ENCODE measurements at places on chromosomes 12 and 14.
A peak's percentile ranks its signal among the peaks of the same experiment; 100 is the strongest.

DNA sequence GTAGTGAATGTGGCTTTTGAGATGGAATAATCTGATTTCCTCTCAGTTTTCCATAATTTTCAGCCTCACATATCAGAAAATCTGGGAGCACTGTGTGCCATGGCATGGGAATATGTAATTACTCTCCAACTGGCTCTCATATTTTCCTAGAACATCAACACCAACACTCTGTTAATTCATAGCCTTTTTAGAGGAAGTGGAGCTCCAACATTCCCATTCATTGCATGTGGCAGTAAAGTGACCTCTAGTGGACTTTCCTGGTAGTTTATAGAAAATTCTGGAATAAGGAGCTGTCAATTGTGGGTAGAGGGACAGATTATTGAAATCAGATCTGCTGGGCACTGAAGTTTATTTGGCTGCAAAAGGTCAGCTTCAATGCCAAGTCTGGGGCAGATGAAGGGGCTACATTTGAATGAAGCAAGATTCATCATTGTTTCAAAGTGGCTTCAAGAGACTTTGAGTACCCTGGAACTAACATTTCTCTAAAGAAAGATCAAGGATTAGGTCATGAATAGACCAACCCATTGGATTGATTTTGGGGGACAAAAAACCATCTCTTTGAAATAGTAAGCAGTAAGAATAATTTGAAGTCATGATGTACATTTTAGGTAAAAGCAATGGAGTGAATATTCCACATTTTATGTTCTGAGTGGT is 23.6 kb upstream of the USP44 start:
- no peak for DNase-seq

- DNase-seq, result no peak
These were observed 232.9 kb downstream of the ATXN7L3B start for GRCh38 chr12:74770552-74770951.

GRCh38 chr14:31541702-31542101 is 19.5 kb upstream of the NUBPL start:
- no peak for DNase-seq

DNA sequence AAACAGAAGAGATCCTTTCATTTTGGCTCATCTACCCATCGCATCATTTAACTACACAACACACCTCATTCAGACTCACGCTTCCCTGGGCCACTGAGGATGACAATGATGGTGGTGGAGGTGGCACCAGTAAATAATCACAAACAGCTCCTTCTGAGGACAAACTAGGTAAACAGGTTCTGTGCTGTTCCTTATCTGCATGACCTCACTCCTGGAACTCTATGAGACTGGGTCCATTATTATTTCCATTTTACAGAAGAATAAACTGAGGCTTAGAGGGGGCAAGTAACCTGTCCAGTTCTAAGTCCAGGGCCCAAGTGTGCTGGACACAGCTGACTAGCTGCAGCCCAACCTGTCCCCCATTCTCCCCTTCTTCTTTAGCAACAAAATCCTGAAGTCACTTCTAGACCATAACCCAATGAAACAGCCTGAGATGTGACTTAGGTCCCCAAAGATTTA is 50.4 kb downstream of the ITPK1 start:
- peak; percentile 45 for DNase-seq

DNA sequence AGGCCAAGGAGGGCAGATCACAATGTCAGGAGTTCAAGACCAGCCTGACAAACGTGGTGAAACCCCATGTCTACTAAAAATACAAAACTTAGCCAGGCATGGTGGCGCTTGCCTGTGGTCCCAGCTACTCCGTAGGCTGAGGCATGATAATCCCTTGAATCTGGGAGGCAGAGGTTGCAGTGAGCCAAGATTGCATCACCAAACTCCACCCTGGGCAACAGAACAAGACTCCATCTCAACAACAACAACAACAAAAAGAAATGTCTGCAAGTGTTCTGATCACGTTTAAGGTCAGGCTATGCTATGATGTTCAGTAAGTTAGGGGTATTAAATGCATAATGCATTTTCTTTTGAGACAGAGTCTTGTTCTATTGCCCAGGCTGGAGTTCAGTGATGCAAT is 6.7 kb upstream of the PLD4 start:
- no peak for DNase-seq

GRCh38 chr12:54370171-54370730 is 6.0 kb upstream of the GPR84 start:
- DNase-seq, result no peak

DNA sequence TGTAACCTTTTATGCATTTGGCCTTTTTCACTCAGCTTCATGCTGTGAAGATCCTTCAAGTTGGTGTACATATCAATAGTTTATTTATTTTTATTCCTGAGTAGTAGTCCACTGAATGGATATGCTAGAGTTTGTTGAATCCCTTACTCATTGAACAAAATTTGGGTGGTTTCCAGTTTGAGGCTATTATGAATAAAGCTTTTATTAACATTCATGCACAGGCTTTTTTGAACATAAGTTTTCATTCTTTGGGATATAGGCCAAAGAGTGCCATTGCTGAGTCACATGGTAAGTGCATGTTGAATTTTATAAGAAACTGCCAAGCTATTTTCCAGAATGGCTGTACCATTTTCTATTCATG is 59.5 kb upstream of the CAPRIN2 start:
- no peak for DNase-seq

- no peak for DNase-seq
These were observed 557.3 kb downstream of the TMTC2 start for GRCh38 chr12:83244001-83244400.

- DNase-seq, result no peak
These were observed 40.5 kb downstream of the CD163L1 start for GRCh38 chr12:7403466-7403865.

DNA sequence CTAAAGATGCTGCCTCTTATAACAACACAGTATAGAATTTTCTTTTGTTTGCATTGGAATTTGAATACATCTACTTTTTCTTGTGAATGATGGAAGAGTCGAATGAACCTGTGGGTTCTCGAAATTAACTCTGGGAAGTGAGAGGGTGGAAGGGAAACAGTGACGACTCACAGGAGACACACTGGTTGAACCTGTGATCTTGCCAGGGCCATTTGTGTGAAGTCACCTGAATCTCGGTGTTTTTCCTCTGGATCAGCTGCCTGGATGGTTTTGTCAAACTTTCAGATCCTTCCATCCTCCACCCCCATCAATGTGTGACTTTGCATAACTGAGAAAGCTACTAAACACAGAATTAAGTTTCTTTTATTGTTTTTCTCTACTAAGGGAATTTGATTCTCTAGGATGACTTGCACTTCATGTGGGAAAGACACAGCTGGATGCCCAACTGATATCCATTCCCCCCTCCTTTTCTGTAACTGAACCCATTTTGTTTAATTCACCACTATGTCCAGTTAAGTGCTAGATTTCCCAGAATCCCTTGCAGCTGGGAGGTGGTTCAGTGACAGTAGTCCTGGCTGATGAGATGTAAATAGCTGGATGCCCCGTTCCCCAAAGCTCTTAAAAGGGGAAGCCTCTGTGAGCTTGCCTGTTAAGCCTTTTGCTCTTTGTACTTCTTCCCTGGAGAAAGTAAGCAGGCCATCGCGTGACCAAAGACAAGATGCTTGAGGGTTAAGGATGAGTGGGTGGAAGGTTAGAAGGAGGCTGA is 6.3 kb downstream of the PPFIBP1 start:
- no peak for DNase-seq

- DNase-seq, result no peak
These were observed 93.7 kb downstream of the DHRS2 start for GRCh38 chr14:23729720-23730387.

DNA sequence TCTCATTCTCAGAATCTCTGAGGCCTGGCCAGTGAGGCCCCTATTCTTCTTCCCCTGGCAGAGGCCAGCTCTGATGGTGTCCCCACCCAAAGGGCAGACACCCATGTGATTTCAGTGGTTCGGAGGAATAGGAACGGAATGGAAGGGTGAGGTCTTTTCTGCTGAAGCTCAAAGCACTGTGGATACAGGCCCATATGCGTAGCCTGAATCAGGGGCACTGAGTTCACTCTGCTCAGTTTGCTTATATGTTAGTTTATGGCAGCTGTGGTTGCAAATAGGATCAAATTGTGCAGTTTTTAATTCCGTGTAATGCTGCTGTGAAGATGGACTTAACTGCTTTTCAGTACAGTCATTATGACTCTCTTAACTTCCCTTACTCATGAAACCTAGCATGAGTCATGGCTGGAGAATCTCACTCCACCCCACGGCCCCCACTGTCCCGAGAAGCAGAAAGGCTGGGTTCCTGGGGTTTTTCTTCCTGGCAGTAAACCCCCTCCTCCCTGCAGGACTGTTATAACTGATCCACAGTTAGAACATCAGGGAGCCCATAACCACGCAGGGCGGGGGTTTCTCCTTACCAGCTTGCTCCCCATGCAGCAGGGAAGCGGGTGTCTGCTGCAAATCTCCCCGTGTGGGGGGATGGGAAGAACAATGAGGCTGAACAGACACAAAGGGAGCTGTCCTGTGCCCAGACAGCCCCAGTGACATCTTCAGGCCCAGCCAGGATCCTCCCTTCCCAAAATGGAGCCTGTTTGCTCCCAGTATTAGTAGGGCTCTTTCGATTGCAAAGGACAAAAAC is 122.7 kb downstream of the SLC38A6 start:
- no peak for DNase-seq
